ENCODE measurements at places on chromosomes 13 and 19.

DNA sequence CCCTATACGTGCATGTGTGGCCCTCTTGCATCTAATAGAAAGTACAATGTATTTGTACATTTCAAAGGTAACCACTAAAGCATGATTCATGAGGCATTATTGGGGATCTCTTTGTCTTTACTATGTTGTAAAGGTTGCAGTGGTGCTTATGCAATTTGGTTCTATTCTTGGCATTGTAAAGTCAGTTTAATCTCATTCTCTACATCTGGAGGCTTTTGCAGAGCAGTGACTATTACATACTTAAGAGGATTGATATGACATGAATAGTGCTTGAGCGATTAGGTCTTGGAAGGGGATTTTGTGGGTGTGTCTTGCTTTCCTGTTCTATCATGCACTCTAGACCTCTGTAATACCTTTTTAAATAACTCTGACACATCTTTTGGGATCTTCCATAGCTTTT is 610.0 kb downstream of the EFNB2 start:
- peak; percentile 77 for DNase-seq

GRCh38 chr13:52779103-52779502 is 39.5 kb upstream of the CNMD start:
- DNase-seq = no peak

GRCh38 chr13:67914535-67914934 is 684.4 kb upstream of the PCDH9 start:
- DNase-seq = no peak

GRCh38 chr19:5824751-5825150 is 14.8 kb downstream of the FUT6 start:
- DNase-seq = no peak

- peak; percentile 63 for DNase-seq
These were observed 10.1 kb downstream of the GRIN2D start for GRCh38 chr19:48403606-48404005.

DNA sequence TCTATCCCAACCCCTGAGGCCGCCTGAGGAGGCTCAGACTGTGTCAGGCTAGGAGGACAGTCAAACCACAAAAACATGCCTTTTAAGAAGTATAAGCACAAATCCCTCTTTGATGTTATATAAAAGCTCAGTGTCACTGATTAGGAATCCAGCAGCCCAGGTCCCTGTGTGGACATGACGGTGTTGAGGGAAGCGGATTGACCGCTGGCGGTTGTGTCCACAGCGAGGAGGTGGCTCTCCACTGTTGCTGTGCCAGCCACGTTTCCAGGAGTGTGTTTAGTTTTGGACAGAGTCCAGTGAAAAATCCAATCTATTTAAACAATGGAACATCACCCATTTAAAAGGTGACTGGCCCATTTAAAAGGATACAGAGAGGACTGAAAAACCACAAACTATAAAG is 7.5 kb upstream of the GJA3 start:
- no peak for DNase-seq

DNA sequence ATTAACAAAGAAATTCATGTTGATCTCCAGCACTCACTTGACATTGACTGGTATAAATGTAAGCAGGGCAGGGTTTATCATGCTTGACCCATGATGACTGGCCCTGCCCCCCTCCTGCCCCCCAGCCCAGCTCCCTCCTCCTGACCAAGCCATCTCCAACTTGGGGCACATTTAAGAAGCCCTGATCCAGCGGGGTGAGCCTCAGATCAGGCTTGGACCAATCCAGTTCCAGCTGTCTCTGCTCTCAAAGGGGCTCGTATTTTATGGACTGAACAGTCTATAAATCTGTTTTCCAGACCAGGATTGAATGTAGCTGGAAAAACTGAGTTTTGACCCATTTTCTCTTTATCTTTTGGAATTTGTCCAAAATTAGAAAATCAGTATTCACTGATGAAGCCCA is 100.0 kb downstream of the COL4A1 start:
- DNase-seq = no peak

DNA sequence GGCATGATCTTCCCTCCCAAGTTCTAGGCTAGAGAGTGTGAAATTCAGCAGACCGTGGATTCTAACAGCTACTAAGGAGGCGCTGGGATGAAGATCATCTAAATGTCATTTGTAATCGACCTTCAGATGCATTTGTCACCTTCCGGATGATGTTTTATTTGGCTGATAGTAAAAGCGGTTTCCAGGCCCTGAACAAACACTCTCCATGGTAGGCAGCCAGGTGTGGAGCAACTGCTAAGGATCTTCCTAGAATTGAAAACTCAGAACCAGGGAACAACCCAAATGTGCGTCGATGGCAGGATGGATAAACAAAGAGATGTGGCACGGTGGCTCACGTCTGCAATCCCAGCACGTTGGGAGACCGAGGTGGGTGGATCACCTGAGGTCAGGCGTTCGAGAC is 107.2 kb upstream of the CACNA1A start:
- DNase-seq = no peak

DNA sequence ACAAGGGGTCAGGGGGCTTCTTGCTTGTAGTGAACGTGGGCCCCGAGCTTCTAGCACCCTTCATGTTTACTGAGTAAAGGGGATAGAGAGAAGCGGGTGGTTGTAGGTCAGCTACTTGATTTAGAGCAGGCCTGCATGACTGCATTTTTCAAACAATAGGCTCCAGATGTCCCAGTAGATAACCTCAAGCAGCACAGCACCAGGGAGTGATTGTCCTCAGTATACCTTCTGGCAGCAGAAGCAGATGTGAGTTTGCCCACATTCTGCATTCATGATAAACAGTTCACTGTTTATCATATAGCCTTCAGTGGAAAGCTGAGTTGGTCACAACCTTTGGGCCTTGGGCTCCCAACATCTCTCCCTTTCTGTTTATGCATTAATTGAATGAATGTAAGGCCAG is 4.8 kb downstream of the ZNF439 start:
- no peak for DNase-seq

DNA sequence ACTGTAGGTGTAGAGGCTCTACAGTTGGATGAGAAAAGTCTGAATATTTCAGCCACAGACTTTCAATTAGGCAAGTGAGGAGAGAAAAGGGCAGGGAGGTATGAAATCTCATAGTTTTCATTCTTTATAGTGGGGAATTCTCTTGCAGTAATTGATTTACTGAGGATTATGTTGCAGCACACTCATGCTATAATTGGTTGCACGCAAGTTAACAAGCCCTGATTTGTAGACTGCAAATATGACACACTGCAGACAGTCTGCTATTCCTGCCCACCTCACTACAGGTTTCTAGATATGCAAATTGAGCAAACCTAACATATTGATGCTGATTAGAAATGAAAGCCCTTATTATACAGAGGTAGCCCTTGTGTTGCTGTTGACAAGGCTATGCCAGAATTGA is 139.4 kb downstream of the LHFPL6 start:
- DNase-seq = no peak

GRCh38 chr13:48121733-48122132 is 26.8 kb upstream of the MED4 start:
- no peak for DNase-seq

DNA sequence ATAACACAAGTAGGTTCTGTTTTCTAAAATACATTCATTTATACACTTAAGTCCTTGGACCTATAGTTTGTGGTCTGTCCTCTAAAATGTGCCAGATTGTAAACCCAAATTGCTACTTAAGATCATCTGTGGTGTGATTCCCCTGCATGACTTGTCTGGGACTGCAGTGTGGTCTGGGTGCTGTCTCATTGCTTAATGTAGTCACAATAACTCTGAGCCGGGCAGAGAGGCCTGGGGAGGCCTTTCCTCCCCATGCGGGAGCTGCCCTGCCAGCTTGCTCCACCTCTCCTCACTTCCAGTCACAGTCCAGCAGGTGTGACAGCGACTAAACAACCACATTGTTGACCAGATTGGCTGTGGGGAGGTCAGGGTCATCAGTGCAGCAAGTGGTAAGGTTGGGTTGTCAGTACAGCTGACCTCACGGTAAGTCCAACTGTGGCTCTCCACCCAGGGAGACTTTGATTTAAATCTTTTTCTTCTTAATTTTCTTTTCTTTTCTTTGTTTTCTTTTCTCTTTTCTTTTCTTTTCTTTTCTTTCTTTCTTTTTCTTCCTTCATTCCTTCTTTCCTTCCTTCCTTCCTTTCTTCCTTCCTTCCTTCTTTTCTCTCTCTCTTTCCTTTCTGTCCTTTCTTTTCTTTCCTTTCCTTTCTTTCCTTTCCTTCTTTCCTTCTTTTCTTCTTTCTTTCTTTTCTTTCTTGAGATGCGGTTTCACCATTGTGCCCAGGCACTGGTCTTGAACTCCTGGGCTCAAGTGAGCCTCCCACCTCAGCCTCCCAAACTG is 4.4 kb upstream of the TUBA3C start:
- no peak for DNase-seq

GRCh38 chr13:89520468-89520867 is 1827.0 kb upstream of the MIR17HG start:
- DNase-seq = peak; percentile 30

- no peak for DNase-seq
These were observed 473.8 kb downstream of the KLF5 start for GRCh38 chr13:73532582-73532981.

DNA sequence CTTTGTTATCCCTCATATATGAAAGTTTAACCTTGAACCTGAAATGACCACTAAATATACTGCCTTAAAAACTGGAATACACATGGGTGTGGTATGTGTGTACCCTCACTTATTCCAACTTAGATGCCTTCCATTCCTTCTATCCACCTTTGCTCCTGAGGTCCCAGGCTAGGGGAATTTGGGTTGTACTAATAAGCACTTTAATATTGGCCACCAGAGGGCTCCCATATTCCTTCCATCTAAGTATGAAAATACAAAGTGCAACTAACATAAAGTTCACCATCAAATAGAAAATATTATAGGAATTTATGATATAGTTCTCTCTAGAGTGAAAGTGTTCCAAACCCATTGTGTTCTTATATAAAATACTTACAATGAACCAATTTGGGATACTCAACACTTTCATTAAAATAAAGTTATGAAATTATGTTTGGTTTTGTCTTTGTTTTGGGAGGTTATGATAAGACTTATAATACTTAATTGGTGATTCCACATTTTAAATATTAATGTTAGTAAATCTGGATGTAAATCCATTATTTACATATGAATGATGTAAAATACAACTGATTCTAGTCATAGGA is 62.3 kb downstream of the ITGBL1 start:
- DNase-seq = peak; percentile 42

DNA sequence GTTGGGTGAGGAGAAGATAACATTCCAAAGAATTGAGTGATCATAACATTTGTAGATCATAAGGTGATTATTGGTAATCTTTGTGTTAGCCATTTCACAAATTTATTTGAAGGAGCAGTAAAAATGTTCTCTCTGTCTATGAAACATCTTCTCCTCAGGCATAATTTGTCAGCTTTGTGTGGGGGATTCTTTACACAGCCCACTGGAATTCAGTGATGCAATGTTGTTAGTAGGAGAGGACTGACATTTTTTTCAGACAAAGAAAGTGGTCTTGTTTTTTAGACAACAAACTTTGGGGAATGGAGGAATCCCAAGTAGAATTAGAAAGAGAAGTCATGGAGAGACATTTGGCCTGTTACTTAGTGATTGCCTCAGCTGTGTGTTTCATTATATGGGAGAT is 100.3 kb downstream of the ITGBL1 start:
- no peak for DNase-seq

DNA sequence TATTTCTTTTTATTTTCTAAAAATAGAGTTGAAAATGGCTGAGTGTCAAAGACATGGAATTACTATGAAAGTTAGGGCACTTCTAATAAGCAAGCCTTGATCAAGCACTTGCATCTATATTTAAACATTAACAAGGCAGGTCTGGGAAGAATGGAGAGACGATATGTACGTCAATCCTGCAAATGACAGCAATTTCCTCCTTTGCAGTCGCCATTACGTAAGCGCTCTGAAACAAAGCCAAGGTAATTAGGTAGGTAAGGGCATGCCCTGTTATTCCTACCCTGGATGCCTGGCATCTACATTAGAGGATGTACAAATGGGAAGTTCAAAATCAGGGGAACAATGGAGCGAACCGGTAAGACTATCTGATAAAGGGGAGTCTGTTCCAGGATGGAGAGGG is 664.0 kb upstream of the ARGLU1 start:
- DNase-seq = no peak

DNA sequence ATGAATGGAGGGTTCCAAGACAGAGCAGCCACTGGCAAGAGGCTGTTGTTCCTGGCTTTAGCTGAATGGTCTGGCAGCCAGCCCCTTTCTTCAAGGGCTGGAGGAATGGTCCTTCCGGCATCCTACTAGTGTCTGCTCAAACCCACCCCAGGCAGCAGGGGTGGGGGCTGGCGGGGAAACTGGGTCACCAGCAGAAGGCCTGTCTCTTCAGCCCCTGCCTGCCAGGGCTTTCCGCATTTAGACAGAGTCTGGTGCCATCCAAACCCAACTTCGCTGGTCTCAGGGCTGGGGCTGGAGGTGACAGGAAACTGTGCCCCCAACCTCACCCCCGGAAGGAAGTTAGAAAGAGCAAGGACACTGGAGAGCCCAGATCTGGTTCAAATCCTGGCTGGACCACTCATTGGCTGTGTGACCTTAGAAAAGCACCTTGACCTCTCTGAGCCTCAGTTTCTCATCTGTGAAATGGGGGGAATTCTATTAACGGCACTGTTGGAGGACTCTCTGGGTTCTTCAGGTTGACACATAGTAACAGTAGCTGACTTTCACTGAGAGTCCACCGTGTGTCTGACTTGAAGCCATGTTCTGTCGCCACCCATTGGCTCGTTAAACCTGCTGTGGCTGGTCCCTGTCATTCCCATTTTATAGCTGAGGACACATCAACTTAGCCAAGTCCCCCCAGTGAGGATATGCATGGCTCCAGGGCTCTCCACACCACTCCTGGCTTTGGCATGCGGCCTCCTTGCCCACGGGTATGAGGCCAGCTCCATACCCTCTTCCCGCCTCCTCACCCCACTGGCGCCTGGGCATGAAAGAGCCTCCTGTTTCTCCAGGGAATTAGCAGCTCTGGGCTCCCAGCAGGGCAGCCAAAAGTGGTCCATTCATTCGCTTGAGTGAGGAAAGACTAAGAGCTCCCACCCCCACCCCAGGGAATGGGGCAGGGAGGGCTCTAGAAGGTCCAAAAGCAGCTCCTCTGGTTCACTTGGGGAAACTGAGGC is 2.5 kb upstream of the NR2C2AP start:
- DNase-seq = no peak

- DNase-seq = no peak
These were observed 444.8 kb downstream of the SLITRK5 start for GRCh38 chr13:88115976-88116375.

- peak; percentile 72 for DNase-seq
These were observed 112.2 kb downstream of the IER2 start for GRCh38 chr19:13262450-13262849.

DNA sequence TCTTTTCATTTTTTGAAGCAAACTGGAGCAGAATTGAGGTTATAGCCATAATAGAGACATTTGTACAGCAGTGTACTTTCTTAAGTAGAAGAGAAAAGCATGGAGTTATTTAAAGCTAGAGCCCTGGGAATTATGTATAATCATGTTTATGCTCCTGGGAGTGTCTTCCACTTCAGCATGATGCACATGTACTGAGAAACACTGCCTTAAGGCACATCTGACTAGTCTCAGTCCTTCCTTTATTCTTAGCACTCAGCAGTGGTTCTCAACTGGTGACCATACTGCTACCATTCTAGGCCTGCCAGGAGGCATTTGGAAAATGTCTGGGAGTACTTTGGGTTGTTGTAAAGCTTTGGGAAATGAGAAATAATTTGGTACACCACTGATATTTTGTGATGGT is 45.8 kb downstream of the VWA8 start:
- peak; percentile 10 for DNase-seq
